ENCODE measurements at places on chromosomes 4 and X.

DNA sequence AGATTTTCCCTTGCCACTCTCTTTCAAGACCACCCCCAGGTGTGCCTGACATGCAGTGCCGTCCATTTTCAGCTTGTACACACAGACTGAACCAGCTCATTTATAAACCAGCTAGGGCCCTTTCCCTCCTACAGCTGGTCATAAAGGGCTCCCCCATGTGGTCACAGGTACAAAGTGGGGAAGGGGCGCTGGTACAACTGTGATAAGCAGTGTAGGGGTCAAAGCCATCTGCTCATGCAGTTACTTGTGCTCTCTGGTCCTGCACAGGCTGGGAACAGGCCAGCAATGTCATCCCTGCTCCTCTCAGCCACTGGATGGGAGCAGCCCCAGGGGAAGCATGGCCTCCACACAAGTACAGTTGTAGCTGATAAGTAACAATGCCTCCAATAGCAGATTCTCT lies 20.6 kb downstream of the GABRQ start:
- DNase-seq = no peak

GRCh38 chr4:184395451-184395917 lies 78.9 kb downstream of the IRF2 start:
- no peak for DNase-seq

DNA sequence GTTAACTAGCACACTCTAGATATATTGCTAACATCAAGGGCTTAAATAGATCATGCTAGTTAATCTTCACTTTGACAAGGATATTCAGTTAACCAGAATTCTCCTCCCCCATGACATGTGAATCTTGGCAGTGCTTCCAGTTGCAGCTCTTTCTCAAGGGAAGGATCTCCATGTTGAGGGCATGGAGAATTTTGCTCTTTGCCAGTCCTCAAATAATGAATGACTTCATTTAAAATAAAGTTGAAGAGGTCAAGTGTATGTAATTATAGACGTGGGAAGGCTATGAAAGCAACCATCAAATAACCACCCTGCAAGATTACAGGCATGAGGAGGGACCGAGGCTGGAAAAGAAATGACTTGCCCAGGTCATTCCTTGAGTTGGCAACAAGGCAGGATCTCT lies 87.3 kb upstream of the CPEB2 start:
- no peak for DNase-seq

DNA sequence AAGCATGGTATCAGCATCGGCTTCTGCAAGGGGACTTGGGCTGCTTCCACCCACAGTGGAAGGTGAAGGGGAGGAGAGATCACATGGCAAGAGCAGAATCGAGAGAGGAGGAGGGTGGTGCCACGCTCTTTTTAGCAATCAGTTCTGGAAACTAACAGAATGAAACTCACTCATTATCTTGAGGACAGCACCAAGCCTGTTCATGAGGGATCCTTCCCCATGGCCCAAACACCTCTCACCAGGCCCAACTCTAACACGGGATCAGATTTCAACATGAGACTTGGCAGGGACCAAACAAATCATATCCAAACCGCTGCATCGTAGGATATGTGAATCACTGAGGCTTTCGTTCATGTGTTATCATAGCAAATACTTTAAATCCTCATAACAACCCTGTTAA lies 125.5 kb downstream of the GPC3 start:
- DNase-seq = peak; percentile 54

DNA sequence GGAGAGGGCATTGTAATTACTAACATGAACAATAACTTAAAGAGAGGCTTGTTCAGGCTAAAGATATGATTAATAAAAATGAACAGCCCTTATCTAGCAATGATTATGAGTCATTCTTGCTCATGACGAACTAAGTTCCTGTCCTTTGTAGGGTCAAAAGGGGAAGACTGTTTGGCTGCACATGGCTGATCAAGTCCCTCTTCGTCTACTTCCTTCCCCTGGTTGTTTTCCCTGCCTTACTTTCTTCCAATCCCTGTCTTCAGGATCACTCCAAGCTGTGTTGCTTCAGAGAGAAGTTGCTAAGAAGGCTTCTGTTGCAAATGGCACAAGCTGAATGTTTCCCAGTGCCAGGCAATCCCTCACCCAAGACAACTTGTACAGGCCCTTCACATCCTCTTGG lies 115.0 kb upstream of the HS3ST1 start:
- DNase-seq = peak; percentile 77

- no peak for DNase-seq
These were observed 591.2 kb downstream of the PPP4R3C start for GRCh38 chrX:26871967-26872366.

GRCh38 chr4:37243051-37243450 lies 1.5 kb upstream of the NWD2 start:
- DNase-seq = no peak

GRCh38 chr4:118270492-118270891 lies 82.3 kb downstream of the PRSS12 start:
- peak; percentile 79 for DNase-seq

- DNase-seq = no peak
These were observed 88.6 kb downstream of the HPRT1 start for GRCh38 chrX:134548257-134549201.

DNA sequence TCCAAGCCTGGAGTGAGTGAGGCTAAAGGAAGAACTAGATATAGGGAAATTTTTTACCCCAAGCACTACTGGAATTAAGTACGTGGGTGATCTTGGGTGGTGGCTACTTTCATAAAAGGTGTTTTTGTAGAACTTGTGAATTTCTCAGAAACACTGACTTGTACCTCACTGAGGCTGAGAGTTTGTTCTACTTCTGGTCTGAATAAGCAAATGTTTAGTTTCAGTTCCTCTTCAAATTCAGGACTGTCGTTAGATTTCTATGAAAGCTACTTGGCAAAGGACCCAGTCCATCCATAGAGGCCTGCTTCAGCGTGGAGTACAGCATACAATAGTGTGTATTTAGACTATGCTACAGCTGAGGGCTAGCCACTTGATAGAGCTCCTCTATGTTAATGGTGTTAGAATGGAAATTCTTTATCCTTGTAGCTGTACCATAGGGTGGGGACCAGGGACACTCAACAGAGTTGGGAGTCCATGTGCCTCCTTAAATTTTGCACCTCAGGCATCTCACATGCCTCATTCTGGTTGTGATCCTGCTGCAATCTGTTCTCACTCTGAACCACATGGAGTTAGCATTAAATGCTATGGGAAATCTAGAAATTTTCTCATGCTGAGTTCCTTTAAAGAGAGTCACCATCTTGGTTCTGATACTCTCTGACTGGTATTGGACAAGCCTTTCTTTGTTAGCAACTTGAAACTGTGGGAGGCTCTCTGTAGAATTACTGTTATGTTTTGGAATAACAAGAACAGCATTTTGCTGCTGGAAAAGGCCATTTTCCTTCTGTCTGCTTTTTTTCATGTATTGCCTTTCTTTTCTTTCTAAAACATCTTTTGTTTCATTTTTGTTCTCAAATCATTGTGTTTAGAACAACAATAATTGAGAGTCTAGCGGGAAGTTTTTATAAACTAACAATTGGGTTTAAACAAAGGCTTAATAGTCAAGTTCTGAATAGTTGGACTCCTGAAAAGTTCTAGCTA lies 86.8 kb downstream of the PDGFRA start:
- DNase-seq = no peak

DNA sequence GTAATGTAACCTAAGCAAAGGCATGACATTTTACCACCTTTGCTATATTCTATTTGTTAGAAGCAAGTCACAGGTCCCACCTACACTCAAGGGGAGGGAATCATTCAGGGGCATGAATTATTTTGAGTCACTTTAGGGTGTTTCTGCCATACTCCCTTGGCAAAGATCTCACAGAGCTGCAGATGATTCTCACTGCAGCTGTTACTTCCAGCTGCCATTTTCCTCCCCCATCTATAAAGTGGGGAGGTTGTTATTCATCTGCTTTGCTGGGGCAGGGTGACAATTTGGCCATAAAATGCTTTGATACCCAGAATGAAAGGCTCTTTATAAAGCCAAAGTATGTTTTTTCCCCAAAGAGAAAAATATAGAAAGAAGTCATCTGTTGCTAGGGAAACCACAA lies 136.5 kb upstream of the SMIM31 start:
- no peak for DNase-seq

GRCh38 chrX:153537526-153538295 lies 20.3 kb downstream of the ATP2B3 start:
- no peak for DNase-seq

GRCh38 chr4:73405138-73405537 lies 1.1 kb downstream of the ALB start:
- DNase-seq = no peak

GRCh38 chr4:174284487-174284886 lies 776 bp downstream of the CEP44 start:
- DNase-seq = no peak

- DNase-seq = no peak
These were observed 48.8 kb downstream of the C4orf33 start for GRCh38 chr4:129144755-129145206.

DNA sequence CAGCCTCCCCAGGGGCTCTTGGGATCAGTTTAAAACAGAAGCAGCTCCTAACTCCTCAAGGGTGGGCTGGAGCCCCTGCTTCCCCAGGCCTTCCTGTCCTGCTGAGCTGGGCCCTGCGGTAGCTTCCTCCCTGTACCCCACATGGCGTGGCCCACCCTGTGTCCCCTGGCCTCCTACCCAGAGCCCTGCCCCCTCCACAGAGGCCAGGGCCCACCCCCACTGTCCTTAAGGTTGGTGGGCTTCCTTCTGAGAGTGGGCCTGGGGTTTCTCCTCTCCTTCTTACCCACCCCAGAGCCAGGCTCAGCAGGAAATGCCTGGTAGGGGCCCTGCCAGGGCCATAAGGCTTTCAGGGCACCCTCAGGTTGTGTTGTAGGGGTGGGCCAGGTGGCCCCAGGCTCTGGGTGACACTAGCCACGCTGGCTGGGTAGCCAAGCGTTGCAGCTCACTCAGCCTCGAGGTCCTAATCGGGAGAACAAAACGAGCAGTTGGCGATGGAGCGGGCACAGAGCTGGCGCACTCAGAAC lies 11.6 kb downstream of the SH3BP2 start:
- DNase-seq = no peak

DNA sequence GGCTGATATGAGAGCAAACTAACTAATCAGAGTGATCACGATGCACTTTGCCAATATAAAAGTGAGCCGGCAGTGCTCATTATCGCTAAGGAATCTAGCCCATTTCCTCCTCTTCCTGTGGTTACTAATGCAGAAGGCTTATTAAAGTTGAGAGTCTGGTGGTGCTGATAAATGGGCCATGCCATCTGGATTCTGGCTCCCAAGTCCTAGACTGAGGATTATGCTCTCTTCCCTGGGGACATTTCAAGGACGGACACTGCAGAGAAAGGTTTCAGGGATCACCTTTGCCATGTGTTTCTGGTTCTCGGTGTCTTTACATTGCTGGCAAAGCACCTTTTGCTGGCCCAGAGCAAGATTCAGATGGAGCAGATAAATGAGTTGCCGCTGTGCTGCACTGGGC lies 85.3 kb downstream of the RTL5 start:
- DNase-seq = no peak
